ENCODE measurements at places on chromosomes 1 and 21.
A peak's percentile ranks its signal among the peaks of the same experiment; 100 is the strongest.

GRCh38 chr1:226575739-226576378, 27.3 kb downstream of the STUM start:
- no peak for DNase-seq

DNA sequence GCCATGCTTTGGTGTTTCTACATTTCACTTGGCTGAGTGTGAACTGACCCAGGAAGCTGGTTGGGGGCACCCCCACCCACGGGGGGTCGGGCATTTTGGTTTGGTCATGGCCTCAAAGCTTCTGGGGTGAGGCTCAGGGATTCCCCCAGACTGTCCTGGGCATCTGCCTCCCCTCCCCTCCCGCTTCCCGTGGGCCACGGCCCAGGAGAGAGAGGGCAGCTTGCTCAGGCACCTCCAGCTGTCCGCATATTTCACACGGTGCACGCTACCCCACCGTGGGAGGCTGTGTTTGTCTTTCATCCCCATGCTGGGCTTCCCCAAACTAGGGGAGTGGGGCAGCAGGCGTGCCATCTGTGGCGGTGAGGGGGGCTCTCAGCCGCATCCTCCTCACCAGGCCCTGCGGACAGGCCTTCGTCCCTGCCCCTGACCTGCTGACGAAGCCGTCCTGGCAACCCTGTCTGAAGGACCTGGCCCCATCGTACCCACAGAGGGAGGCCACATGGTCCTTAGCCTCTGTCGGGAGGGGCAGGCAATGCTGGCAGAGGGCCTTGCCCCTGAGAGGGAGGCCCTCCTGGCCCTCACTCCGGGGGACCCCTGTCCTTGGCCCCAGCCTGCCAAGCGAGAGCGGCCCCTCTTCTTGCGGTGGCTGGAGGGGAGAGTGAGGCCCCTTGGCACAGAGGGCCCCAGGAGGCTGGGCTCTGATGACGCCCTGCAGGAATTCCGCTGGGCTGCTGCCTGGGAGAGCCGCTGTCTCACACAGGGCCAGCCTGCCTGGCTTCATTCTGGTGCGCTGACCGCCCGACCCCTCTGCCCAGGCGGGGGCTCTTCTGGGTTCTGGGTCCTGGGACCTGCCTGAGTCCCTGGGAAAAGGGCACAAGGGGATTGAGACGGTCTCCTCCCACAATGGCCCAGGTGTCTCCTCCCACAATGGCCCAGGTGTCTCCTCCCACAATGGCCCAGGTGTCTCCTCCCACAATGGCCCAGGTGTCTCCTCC, 22.1 kb downstream of the TP73 start:
- no peak for DNase-seq

DNA sequence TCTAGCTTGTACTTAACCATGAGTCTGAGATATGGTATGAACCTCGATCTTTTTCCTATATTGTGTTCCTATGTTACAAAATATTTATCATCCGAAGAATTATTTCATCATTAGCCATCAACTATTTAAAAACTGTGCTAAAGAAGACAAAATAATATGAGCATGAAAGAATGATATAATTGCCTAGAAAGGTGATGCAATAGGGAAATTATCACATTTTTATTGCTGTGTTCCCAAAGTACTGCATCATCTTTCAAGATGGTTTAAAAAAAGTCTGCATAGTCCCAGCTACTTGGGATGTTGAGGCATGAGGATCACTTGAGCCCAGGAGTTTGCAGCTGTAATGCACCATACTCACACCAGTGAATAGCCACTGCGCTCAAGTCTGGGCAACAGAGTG, 126.7 kb downstream of the APP start:
- DNase-seq, result no peak

DNA sequence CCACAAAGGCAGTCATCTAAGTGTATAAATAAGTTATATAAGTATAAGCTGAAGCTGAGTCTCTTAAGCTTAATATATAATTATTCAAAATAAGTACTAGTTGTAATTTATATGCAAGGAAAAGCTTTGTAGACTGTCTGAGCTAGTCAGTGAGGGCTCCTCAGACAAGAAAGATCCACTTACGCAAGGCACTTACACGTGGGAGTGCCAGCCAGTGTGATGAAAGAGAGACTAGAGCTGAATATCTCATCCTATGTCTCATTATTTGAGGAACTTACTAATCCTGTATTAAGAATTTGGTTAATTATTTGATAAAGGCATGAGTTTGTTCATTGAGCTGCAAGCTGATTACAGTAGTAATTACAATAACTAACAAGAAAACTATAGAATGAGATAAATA, 146.9 kb downstream of the PDE4B start:
- DNase-seq, result no peak

DNA sequence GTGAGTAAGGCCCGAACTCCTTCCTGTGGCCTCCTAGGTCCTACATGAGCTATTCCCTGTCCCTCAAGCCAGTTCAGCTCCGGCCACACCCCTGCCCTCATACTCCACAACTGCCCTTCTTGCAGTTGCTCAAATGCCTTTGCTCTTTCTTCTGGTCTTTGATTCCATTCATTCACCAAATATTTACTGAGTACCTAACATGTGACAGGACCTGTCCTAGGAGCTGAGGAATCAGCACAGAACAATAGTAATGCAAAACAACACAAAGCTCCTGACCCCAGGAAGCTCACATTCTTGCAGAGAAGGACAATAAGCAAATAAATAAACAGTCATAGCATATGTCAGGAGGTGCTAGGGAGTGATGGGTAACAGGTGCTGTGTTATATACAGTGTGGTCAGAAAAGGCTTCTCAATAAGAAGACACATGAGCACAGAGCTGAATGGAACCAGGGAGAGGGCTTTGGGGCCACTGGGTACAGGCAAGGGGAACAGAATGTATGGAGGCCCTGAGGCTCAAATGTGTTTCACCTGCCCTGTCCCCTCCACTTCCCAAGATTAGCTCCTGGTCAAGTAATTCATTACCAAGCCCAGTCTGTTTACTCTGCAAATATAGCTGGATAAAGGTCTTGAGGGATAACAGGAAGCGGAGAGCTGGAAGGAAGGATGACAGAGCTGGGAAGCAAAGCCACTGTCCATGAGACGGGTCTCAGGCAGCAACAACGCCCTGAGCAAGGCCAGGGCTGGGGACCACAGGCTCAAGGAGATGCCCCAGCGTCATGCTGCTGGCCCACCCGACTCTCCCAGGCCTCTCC, 145.1 kb downstream of the CSMD2 start:
- DNase-seq, result no peak

- DNase-seq, result no peak
These were observed 71.3 kb upstream of the TLR5 start for GRCh38 chr1:223214261-223214807.

DNA sequence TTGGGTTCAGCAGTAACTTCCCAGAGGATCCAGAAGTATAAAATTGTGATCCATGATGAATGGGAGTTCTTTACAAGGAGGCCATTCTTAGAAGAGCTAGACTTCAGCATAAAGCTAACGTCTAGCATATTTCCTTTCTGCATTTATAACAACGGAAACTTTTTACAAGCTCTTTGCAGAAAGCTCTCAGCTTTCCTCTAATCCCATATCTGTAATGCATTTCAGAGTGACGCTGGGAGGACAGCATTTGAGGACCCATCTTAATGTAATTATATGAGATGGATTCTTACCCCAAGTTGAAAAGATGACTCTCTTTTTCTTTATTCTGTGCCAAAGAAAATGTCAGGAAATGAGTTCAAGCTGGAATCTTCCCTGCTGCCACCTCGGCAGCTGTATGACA, 132.0 kb upstream of the CACHD1 start:
- DNase-seq, result no peak

DNA sequence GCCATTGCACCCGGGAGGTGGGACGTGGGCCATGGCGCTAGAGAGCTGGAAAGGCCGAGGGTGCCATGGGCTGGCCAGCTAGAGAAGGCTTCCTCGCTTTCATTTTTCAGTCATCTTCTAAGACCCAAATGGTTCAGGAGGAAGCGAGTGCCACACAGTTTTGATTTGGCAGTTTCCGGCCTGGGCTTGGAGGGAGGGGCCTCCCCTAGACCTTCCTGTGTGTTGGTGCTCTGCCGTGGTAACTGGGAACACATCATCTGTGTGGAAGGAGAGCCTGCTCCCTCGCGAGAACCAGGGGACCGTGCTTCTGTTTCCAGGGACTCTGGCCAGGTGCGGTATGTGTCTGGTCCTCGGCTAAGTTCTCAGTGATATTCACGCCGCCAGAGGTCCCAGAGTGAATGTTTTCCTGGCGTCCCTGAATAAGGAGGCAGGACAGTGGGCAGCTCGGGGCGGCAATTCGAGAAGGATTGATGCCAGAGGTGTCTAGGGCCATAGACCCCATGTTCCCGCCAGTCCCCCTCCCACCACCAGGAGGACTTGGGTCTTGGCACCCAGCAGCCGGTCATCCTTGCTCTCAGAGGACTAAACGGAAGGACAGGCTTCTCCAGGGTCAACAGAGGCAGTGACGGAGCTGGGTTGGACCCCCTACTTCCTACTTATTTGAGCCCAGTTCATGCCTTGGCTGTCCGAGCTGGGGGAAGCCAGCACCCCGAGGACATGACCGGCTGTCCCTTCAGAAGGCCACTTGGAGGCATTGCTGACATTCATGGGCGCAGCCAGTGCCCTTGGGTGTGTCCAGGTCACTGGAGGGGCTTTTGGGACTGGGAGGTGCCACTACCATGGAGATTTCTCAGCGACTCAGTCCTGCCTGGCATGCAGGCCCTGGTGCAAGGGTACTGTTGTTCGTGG, 2.7 kb upstream of the NPHP4 start:
- DNase-seq, result no peak

GRCh38 chr1:174174461-174175329, 15.4 kb downstream of the RABGAP1L start:
- no peak for DNase-seq

DNA sequence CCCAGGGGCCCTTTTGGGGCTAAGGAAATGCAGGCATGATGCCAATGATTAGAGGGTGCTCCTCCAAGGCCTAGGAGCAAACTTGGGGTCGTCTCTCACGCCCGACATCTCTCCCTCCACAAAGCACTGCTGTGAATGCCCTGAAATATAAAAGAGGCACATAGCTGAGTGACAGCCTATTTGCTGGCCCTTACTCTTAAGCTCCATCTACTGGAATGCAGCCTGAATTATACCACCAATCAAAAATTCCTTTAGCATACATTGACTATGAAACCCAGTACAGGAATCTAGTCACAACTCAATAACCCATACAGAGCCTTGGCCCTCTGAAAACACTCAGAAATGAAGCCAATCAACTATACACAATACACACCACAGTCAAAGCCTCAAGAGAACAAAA, 105.5 kb downstream of the LRIG2 start:
- no peak for DNase-seq

DNA sequence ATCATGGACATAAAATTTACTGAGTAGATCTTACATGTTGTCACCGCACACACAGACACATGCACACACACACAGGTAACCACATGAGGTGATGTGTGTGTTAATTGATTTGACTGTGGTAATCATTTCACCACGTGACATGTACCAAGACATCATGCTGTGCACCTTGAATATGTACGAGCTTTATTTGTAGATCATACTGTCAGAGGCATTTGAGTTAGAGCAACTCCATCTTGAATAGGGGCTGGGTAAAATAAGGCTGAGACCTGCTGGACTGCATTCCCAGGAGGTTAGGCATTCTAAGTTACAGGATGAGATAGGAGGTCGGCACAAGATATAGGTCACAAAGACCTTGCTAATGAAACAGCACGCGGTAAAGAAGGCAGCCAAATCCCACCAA, 31.7 kb upstream of the TRIM17 start:
- DNase-seq, result no peak

GRCh38 chr1:7265771-7266371, 480.6 kb downstream of the CAMTA1 start:
- DNase-seq, result peak; percentile 71
